GM23338 (cell line): ENCODE measurements at places on chromosomes 16 and 17. TPM values are rescaled to one million over a fixed set of nuclear protein-coding genes. Genes with fewer than 3 reads are reported as not detected.

- H3K27me3 ChIP-seq, result no peaks in the 10 kb centered on the region
- H3K36me3 ChIP-seq, result no peaks in the 10 kb centered on the region
- no peak for DNase-seq
- H3K4me1 ChIP-seq, result no peaks in the 10 kb centered on the region
- no peak overlapping the region for H3K27ac ChIP-seq
These were observed 5.3 kb upstream of the PRSS41 start for GRCh38 chr16:2792940-2793339.

- H3K27me3 ChIP-seq, result no peaks in the 10 kb centered on the region
- H3K4me3 ChIP-seq, result no peak overlapping the region
- H3K36me3 ChIP-seq, result no peaks in the 10 kb centered on the region
- DNase-seq, result no peak
These were observed 28.3 kb downstream of the ARSG start for GRCh38 chr17:68319410-68320162.

- H3K4me3 ChIP-seq, result no peak overlapping the region
- peaks cover 12% of the 10 kb centered on the region for H3K4me1 ChIP-seq
- no peak for DNase-seq
- H3K27me3 ChIP-seq, result no peaks in the 10 kb centered on the region
These were observed 6.8 kb downstream of the LRRC3C start for GRCh38 chr17:39934324-39934723.

DNA sequence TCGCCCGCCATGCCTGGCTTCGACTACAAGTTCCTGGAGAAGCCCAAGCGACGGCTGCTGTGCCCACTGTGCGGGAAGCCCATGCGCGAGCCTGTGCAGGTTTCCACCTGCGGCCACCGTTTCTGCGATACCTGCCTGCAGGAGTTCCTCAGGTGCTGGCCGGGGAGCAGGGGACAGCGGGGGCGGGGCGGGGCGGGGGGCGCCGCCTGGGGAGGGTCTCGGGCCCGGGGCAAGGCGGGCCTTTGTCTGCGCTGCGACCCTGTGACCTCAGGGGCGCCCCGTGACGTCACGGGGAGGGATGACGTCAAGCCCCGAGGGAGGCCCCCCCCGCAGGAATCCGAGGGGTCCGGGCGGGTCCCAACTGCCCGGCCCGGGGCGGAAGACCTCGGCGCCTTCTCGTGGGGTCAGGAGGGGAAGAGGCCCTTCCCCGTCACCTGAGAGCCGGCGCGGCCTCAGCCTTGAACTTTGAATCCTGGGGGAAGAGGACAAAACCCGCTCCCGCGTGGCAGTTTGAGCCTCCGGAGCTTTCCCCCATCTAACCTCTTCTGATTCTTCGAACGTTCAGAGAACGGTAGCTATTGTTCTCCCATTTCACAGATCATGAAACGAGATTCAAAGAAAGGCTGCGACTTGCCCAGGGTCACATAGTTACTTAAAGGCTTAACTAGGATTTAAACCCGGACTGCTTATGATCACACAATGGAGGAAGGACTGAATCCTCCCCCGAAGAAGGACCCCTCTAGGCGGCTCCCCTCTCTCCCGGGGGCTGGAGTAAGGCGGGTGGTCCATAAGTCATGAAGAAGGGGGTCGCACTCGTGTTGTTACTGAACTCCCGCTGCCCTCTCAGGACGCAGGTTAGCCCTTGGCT lies 527 bp downstream of the TRAF4 start:
- peak overlapping the region; percentile 99 for H3K27ac ChIP-seq
- H3K36me3 ChIP-seq, result peaks cover 15% of the 10 kb centered on the region; the same call in 1 of the 2 replicates
- no peaks in the 10 kb centered on the region for H3K27me3 ChIP-seq
- peak overlapping the region; percentile 93 for H3K4me3 ChIP-seq
- peaks cover 32% of the 10 kb centered on the region for H3K4me1 ChIP-seq

The PRSS27 gene
- total RNA-seq, result 0.85 and 1.6 TPM in 2 replicates

The RTN4RL1 gene
- total RNA-seq, result 0.17 TPM in 1 of 2 replicates, not detected in the other
